ENCODE measurements at places on chromosomes 7 and 10. TPM values are rescaled to one million over a fixed set of nuclear protein-coding genes. Genes with fewer than 3 reads are reported as not detected.

Gene ZPBP
- total RNA-seq = not detected

Gene GPR26
- total RNA-seq = not detected

Gene TMEM225B
- 0.64 TPM for total RNA-seq

Gene AQP1
- 0.13 TPM for total RNA-seq

Gene DENND2A
- total RNA-seq = not detected

Gene JCAD
- total RNA-seq = 0.31 TPM

Gene CHST3
- total RNA-seq = 0.16 TPM

Gene CXCL12
- total RNA-seq = not detected

Gene ADCY1
- total RNA-seq = 2.9 TPM

Gene YKT6
- 91.8 TPM for total RNA-seq

Gene SPDYE16
- not detected for total RNA-seq

Gene CALHM3
- total RNA-seq = not detected

Gene CPXM2
- total RNA-seq = not detected

Gene SVOPL
- total RNA-seq = not detected

Gene ZNF503
- 0.07 TPM for total RNA-seq

Gene SFTPA1
- total RNA-seq = not detected

Gene NKX1-2
- not detected for total RNA-seq

Gene MEOX2
- total RNA-seq = not detected

Gene MKX
- total RNA-seq = not detected

Gene LDB3
- 0.10 TPM for total RNA-seq

Gene GARS1
- 234 TPM for total RNA-seq

Gene OR2A12
- total RNA-seq = not detected

Gene GNAT3
- total RNA-seq = not detected

Gene CPA2
- not detected for total RNA-seq

Gene GCK
- 2.4 TPM for total RNA-seq

Gene ASB10
- not detected for total RNA-seq

Gene GIMAP4
- total RNA-seq = 84.2 TPM

Gene ODAD2
- total RNA-seq = not detected

Gene SORCS1
- total RNA-seq = not detected

Gene ARL3
- total RNA-seq = 6.8 TPM

Gene ERVW-1
- not detected for total RNA-seq

Gene GPNMB
- total RNA-seq = 0.83 TPM

All from activated T-helper 1 cell treated with anti-CD3 and anti-CD28 coated beads, Interleukin-12 subunit alpha, Interleukin-12 subunit beta, Interleukin-2, Interleukin-4 antibody, amounts not matched to agents 30 ng/mL and 10 ng/mL and 1 ng/mL, durations not matched to agents 14 hours and 24 hours and 36 hours (primary cell).